Tongue (tissue), 3 donors: ENCODE measurements at places on chromosomes 6 and 20.

DNA sequence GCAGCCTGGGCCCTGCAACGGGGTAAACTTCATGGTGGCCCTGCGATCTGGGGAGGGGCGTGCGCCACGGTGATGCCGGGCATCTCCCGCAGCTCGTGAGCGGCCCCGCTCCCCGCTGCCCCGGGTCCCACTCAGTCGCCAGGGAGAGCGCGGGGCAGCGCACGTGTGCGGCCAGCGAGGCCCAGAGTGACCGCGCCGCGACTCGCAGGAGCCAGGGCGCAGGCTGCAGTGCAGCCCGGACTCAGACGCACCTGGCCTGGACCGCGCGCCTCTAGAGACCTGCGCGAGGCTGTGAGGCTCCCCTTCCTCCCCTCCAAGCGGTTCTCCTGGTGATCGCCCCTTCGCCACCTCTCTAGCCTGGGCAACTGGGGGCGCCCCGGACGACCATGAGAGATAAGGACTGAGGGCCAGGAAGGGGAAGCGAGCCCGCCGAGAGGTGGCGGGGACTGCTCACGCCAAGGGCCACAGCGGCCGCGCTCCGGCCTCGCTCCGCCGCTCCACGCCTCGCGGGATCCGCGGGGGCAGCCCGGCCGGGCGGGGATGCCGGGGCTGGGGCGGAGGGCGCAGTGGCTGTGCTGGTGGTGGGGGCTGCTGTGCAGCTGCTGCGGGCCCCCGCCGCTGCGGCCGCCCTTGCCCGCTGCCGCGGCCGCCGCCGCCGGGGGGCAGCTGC is 652 bp downstream of the BMP6 start:
- DNase-seq, result peak; percentile 12

DNA sequence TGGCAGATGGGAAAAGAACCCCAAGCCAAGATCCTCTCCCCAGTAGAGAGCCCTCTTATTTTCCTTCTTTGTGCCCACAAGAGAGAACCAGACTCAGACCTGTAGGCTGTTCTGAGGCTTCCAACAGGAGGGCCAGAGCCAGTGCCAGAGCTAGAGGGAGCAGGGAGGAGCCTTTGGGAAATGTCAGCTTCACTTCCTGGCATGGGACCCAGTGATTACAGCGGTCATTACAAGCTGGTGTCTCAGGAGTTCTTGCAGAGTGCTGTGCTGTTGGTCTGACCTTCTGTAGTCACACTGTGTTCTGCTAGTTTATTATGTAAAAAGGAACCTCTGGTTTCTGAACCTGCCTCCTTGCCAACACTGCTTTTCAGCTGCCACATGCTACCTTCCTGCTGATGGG is 38.9 kb downstream of the STK35 start:
- DNase-seq, result peak; percentile 34

DNA sequence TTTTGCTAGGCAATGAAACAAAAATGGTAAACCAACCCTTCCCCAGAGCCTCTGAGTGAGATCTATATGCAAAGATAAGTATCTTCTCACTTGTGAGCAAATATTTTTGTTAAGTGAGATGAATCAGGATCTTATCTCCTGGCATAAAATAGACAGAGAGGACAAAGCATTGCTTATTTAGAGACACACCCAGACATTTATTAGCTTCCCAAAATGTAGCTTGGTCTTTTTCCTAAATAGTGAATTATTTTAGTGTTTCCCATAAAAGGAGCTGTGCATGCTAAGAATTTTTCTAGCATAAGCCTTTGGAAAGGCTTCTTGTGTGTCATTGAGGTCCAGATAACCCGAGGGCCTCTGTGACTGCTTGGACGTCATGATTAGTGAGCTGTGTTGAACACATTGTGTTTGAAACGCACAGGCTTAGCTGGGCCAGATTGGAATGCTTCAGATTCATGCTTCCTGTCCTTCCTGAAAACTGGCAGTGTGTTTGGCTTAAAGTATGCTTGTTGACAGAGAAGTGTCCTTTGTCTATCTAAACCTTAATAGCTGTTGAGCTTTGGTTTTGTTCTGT is 16.5 kb downstream of the MTHFD1L start:
- DNase-seq, result peak; percentile 87

DNA sequence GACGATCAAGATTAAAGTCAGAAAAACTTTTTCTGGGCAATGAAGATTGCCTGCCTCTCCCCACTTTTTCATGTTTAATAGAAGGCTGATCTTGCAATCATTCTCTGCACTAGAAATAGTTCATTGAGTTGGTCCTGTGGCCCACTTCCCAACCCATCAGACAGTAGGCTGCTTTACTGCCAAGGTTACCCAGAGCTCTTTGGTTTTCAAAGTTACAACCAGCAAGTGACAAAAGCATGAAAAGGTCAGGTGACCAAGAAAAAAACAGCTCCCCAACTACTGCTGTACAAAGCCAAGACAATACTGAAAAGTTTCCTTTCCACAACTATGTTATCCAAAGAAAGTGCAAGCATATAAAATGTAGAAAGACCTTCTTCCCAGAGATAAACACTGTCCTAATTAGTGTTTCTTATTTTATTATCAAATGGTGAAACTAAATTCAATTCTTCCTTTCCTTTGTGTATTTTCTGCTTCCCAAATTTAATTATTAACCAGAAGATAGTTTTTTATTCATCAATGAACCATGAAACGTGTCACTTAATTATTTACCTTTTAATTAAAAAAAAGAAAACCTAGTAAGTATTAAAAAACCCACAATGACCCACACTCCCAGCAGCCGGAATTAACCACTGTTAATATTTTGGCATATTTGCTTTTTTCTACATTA is 16.6 kb downstream of the DNAAF9 start:
- no peak for DNase-seq

DNA sequence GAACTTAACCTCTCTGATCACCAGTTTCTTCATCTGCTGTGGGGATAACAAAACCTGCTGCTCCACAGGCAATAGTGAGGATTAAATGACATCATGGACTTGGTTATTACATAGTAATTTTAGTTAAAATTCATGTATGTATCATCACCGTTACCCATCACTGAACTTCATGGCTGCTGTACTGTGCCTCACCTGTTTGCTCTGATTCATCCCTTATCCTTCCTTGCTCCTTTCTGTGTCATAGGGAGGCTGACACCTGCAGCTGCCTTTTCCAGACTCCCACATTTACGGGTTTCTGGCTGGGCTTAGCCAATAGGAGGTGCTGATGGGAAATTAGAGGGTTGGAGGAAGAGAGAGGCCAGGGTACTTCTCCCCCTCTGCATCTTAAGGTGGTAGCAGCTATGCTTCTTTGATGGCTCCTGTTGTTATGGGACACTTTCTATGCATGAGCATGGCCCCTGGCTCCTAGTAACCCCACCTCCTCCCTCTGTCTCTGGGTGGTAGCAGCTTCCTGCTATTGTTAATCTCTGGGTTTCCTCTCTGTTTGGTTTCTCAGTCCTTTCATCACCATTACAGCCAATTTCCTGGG is 332.1 kb downstream of the DHX35 start:
- no peak for DNase-seq
